Osteoblast (primary cell): ENCODE measurements at places on chromosomes 5 and 9. TPM values are rescaled to one million over a fixed set of nuclear protein-coding genes. Genes with fewer than 3 reads are reported as not detected.

GRCh38 chr9:88800329-88800682, 191.0 kb upstream of the S1PR3 start:
- DNase-seq, result no peak
- no peaks in the 10 kb centered on the region for H3K27me3 ChIP-seq
- H3K4me1 ChIP-seq, result no peaks in the 10 kb centered on the region
- no peaks in the 10 kb centered on the region for H3K36me3 ChIP-seq
- no peak overlapping the region for H3K27ac ChIP-seq

- H3K27me3 ChIP-seq, result no peaks in the 10 kb centered on the region
- no peak overlapping the region for H3K4me3 ChIP-seq
- no peak overlapping the region for H3K27ac ChIP-seq
These were observed 209.8 kb downstream of the ADAMTS6 start for GRCh38 chr5:65271906-65272305.

GRCh38 chr9:109779711-109780452, at the start of gene PALM2AKAP2:
Gene PALM2AKAP2 (plus strand): TSS chr9:109780198. CDS start chr9:109780489, 291 bp downstream.
- H3K36me3 ChIP-seq, result no peaks in the 10 kb centered on the region
- peak within 1 kb of the TSS; percentile 88 for H3K4me3 ChIP-seq
- DNase-seq, result peak; percentile 91
- H3K27me3 ChIP-seq, result no peaks in the 10 kb centered on the region

Gene COL15A1
- 8.0 and 29.3 TPM in 2 replicates for total RNA-seq

DNA sequence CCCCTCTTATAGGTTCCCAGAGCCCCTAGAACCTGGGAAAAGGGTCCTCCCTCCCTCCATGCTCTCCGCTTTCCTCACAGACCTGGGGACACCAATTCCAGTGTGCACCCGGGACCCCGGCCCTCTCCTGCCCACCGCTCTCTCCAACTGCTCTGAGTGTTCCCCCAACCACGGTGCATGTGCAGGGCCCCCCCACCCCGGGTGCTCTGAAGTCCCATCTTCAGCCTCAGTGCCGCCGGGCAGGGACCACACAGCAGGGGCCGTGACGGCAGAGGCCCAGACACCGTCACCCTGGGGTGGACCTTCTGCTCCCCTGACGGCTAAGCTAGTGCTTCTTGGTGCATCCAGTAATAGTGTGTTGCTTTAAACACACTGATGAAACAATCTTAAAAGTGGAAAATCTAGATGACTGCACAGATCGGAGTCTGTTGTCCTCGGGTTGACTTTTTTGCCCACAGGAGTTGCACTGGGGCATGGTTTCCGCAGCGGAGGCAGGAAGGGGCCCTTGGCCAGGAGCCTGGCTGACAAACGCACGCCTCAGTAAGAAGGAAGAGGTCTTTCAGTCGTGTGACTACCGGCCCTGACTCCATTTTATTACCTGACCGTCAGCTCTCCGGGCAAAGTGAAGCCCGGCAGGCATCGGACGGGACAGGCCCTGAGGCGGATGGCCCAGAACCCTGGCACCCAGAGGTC, 36.2 kb upstream of the SLC6A3 start:
- DNase-seq, result no peak
- no peaks in the 10 kb centered on the region for H3K4me1 ChIP-seq
- peaks cover 26% of the 10 kb centered on the region for H3K36me3 ChIP-seq

DNA sequence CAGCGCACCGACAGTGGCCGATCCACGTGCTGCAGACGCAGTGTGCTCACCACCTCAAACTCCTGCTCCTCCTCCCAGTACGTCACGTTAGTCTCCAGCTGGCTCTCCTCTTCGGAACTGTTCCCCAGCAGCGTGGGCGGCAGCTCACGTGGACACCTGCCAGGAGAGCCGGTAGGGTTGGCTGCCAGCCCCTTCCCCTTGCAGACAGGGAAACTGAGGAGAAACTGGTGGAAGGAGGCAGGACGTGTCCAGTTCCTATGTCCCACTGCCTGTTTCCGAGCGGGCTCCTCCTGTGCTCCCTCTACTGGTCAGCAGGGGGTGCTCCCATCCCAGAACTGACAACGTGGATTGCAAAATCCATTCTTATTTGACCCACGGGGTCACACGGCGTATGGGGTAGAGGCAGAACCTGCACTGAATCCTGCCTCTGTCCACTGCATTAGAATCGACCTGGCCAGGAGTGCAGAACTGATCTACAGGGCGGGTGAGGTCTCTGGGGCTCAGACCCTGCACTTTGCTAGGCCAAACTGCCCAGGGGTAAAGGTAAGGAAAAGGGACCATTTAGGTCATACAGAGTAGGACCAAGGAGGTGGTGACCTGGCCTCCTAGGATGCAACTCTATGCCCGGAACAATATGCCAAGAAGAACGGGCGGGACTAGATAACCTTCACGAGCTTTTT, 25.7 kb downstream of the PDGFRB start:
- peak; percentile 98 for DNase-seq
- H3K27ac ChIP-seq, result peak overlapping the region; percentile 8
- H3K4me3 ChIP-seq, result no peak overlapping the region
- H3K4me1 ChIP-seq, result peaks cover 25% of the 10 kb centered on the region
- no peaks in the 10 kb centered on the region for H3K27me3 ChIP-seq

GRCh38 chr5:67732921-67733320, 482.6 kb upstream of the PIK3R1 start:
- H3K27me3 ChIP-seq, result no peaks in the 10 kb centered on the region
- peaks cover 6% of the 10 kb centered on the region for H3K4me1 ChIP-seq
- no peak overlapping the region for H3K4me3 ChIP-seq
- DNase-seq, result no peak
- no peaks in the 10 kb centered on the region for H3K36me3 ChIP-seq

Gene FAM221B
- total RNA-seq, result not detected in 2 replicates

DNA sequence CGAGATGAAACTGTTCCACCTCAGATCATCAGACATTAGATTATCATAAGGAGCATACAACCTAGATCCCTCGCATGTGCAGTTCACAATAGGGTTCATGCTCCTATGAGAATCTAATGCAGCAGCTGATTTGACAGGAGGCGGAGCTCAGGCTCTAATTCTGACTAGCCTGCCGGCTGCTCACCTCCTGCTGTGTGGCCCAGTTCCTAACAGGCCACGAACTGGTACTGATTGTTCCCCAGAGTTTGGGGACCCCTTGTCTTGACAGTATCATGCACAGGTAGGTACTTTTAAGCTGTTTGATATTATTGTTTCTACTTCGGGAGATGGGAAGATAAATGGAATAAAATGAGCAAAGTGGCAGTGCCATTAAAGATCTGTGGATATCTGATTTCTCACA, 66.9 kb downstream of the ZCCHC7 start:
- H3K27ac ChIP-seq, result peak overlapping the region; percentile 41
- no peak overlapping the region for H3K4me3 ChIP-seq
- no peaks in the 10 kb centered on the region for H3K27me3 ChIP-seq

Gene ZMAT2
- 31.8 and 33.9 TPM in 2 replicates for total RNA-seq

GRCh38 chr5:78496373-78496772, 136.0 kb downstream of the SCAMP1 start:
- no peaks in the 10 kb centered on the region for H3K27me3 ChIP-seq
- peaks cover 29% of the 10 kb centered on the region for H3K4me1 ChIP-seq
- peak; percentile 86 for DNase-seq
- H3K27ac ChIP-seq, result peak overlapping the region; percentile 25

Gene NSD1
- 48.6 and 53.2 TPM in 2 replicates for total RNA-seq

- no peak for DNase-seq
- H3K36me3 ChIP-seq, result no peaks in the 10 kb centered on the region
- no peak overlapping the region for H3K27ac ChIP-seq
- H3K4me3 ChIP-seq, result no peak overlapping the region
- H3K4me1 ChIP-seq, result peaks cover 22% of the 10 kb centered on the region
These were observed 236.1 kb downstream of the MARCHF11 start for GRCh38 chr5:15943487-15943886.

GRCh38 chr5:175867587-175868347, 3.6 kb upstream of the CPLX2 start:
- H3K4me1 ChIP-seq, result no peaks in the 10 kb centered on the region
- H3K27me3 ChIP-seq, result no peaks in the 10 kb centered on the region
- H3K36me3 ChIP-seq, result no peaks in the 10 kb centered on the region
- no peak overlapping the region for H3K27ac ChIP-seq
- DNase-seq, result peak; percentile 27

- peak within 1 kb of the TSS; percentile 89 for H3K4me3 ChIP-seq
- peaks cover 10% of the 10 kb centered on the region for H3K4me1 ChIP-seq
- H3K36me3 ChIP-seq, result no peaks in the 10 kb centered on the region
- H3K27me3 ChIP-seq, result peaks cover 15% of the 10 kb centered on the region
- H3K27ac ChIP-seq, result peak within 1 kb of the TSS; percentile 51
- DNase-seq, result peak; percentile 97
These were observed at the start of gene TMEM38B for GRCh38 chr9:105694190-105694847. Gene TMEM38B (plus strand): TSS chr9:105694541. CDS start chr9:105694661, 120 bp downstream.

Gene SAXO1
- under 0.01 TPM in 2 replicates for total RNA-seq

DNA sequence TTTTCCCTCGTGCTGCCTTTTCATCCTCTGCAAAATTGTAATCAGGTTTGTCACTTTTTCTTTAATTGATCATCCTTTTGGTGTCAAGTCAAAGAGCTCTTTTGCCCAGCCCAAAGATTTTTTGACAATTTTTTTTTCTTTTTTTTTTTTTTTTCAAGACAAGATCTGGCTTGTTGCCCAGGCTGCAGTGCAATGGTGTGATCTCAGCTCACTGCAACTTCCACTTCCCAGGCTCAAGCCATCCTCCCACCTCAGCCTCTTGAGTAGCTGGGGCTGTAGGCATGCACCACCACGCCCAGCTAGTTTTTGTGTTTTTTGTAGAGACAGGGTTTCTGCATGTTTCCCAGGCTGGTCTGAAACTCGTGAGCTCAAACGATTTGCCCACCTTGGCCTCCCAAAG, 36.7 kb downstream of the CDK7 start:
- H3K27me3 ChIP-seq, result no peaks in the 10 kb centered on the region
- no peak for DNase-seq
- H3K27ac ChIP-seq, result peak overlapping the region; percentile 57
- H3K36me3 ChIP-seq, result peaks cover 68% of the 10 kb centered on the region
- peaks cover 7% of the 10 kb centered on the region for H3K4me1 ChIP-seq

- peaks cover 14% of the 10 kb centered on the region for H3K27me3 ChIP-seq
- no peak overlapping the region for H3K27ac ChIP-seq
- H3K36me3 ChIP-seq, result no peaks in the 10 kb centered on the region
- H3K4me1 ChIP-seq, result no peaks in the 10 kb centered on the region
These were observed 15.6 kb downstream of the GFRA3 start for GRCh38 chr5:138258704-138259292.

GRCh38 chr9:133609311-133610098, at the start of gene FAM163B:
Gene FAM163B (minus strand): TSS chr9:133609389. CDS start chr9:133580223, 29,166 bp downstream.
- no peak within 1 kb of the TSS for H3K4me3 ChIP-seq
- no peaks in the 10 kb centered on the region for H3K4me1 ChIP-seq
- no peak within 1 kb of the TSS for H3K27ac ChIP-seq
- H3K36me3 ChIP-seq, result no peaks in the 10 kb centered on the region
- peak; percentile 98 for DNase-seq

Gene BRD3OS
- total RNA-seq, result 23.0 and 26.1 TPM in 2 replicates

Gene PCDHA9
- total RNA-seq, result 0.29 and 0.36 TPM in 2 replicates

- DNase-seq, result peak; percentile 4
- no peaks in the 10 kb centered on the region for H3K36me3 ChIP-seq
- H3K27ac ChIP-seq, result no peak overlapping the region
- peak overlapping the region; percentile 52 for H3K4me3 ChIP-seq
- H3K4me1 ChIP-seq, result peaks cover 11% of the 10 kb centered on the region
- no peaks in the 10 kb centered on the region for H3K27me3 ChIP-seq
These were observed 59.8 kb upstream of the POU5F2 start for GRCh38 chr5:93800988-93801811.

DNA sequence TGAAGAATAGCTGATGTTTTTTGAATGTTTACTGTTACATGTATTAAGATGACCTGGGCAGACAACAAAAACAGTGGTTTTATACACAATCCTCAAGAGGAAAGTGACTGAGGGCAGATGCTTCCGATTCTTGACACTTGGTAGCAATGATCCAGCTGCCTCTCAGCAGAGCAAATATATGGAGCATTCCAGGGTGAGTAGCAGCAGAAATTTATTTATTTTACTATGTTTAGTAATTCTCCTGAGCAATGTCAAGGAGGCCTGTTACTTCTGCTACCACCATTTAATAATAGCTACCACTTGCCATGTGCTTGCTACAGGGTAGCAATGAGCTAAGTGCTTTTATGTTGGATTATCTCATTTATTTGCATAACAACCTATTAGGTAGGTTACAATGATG, 69.1 kb upstream of the NR3C1 start:
- no peak overlapping the region for H3K4me3 ChIP-seq
- no peaks in the 10 kb centered on the region for H3K36me3 ChIP-seq
- peaks cover 14% of the 10 kb centered on the region for H3K4me1 ChIP-seq
- no peak overlapping the region for H3K27ac ChIP-seq
- H3K27me3 ChIP-seq, result no peaks in the 10 kb centered on the region

- H3K36me3 ChIP-seq, result no peaks in the 10 kb centered on the region
- H3K4me1 ChIP-seq, result no peaks in the 10 kb centered on the region
- H3K27ac ChIP-seq, result no peak overlapping the region
- no peak for DNase-seq
- no peaks in the 10 kb centered on the region for H3K27me3 ChIP-seq
- H3K4me3 ChIP-seq, result no peak overlapping the region
These were observed 214.2 kb downstream of the TRIM32 start for GRCh38 chr9:116901260-116901659.

DNA sequence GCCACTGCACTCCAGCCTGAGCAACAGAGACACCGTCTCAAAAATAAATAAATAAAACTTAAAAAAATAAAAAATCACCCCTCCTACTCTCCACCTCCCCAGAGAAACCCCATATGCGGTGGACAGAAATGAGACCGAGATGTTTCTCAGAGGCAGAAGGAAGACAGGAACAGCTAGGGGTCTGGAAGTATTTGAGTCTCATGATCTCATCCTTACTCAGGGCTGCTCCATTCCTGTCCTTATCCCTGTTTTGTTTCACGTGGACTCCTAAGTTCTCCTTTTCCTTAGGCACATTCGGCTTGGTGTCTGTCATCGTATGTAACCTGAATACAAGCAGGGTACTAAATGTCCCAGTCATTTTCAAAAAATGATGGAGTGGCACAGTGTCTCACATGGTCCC, 76.1 kb downstream of the C9orf50 start:
- H3K4me1 ChIP-seq, result peaks cover 17% of the 10 kb centered on the region
- H3K36me3 ChIP-seq, result no peaks in the 10 kb centered on the region
- H3K27ac ChIP-seq, result peak overlapping the region; percentile 39
- H3K4me3 ChIP-seq, result no peak overlapping the region

GRCh38 chr5:57036761-57037160, 84.8 kb upstream of the MIER3 start:
- no peak overlapping the region for H3K27ac ChIP-seq
- H3K4me1 ChIP-seq, result no peaks in the 10 kb centered on the region
- no peak overlapping the region for H3K4me3 ChIP-seq
- no peaks in the 10 kb centered on the region for H3K36me3 ChIP-seq

DNA sequence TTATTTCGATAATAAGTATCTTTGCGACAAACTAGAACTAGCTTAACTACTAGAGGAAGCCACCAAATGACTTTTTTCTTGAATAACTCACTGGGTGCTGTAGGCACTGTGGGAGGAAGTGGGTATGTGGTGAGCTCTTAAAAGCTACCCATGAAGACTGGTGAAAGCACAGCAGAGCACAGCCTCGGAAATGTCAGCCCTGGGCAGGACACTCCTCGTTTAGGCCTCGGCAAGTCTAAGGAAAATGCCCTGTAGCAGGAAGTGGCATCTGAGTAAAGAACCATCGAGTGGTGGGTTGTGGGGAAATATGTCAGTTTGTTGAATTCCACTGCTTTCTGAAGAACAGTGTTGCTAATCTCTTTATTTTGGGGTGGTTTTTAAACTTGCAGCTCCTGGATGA, 44.0 kb upstream of the NCS1 start:
- DNase-seq, result no peak
- H3K4me3 ChIP-seq, result no peak overlapping the region
- no peaks in the 10 kb centered on the region for H3K27me3 ChIP-seq
- H3K36me3 ChIP-seq, result peaks cover 30% of the 10 kb centered on the region
- peaks cover 19% of the 10 kb centered on the region for H3K4me1 ChIP-seq

GRCh38 chr5:179380211-179381035, 35.2 kb upstream of the ADAMTS2 start:
- no peak overlapping the region for H3K4me3 ChIP-seq
- peaks cover 30% of the 10 kb centered on the region for H3K4me1 ChIP-seq
- no peaks in the 10 kb centered on the region for H3K36me3 ChIP-seq

- H3K4me3 ChIP-seq, result no peak overlapping the region
- no peaks in the 10 kb centered on the region for H3K36me3 ChIP-seq
- DNase-seq, result no peak
- no peak overlapping the region for H3K27ac ChIP-seq
These were observed 134.4 kb downstream of the TMEM38B start for GRCh38 chr9:105828596-105829213.
